ENCODE measurements at places on chromosomes 1 and 21.

GRCh38 chr1:48652334-48652733 lies 124.4 kb downstream of the BEND5 start:
- no peak for DNase-seq

GRCh38 chr1:174871886-174872285 lies 127.9 kb upstream of the CACYBP start:
- no peak for DNase-seq

DNA sequence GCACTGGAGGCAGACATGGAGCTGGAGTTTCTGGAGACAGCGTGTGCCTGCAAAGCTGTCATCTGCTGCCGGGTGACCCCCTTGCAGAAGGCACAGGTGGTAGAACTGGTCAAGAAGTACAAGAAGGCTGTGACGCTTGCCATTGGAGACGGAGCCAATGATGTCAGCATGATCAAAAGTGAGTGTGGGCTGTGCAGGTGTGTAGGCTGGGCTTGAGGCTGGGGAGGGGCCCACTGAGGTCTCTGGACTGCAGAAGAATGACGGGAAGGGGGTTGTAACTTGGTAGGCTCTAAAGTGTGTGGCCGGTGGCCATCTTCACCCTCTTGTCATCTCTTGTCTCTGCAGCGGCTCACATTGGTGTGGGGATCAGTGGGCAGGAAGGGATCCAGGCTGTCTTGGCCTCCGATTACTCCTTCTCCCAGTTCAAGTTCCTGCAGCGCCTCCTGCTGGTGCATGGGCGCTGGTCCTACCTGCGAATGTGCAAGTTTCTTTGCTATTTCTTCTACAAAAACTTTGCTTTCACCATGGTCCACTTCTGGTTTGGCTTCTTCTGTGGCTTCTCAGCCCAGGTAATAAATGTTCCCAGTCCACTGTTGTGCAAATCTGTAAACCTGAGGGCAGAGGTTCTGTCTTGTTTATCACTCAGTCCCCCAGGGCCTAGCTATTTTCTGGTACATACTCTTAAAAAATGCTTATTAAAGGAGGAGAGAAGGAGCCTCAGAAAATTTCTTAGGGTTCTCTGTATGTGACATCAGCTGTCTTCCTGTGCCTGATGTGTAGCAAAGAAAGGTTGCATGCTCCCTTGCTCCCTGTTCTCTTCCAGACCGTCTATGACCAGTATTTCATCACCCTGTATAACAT lies 19.9 kb downstream of the ATP8B2 start:
- no peak for DNase-seq

DNA sequence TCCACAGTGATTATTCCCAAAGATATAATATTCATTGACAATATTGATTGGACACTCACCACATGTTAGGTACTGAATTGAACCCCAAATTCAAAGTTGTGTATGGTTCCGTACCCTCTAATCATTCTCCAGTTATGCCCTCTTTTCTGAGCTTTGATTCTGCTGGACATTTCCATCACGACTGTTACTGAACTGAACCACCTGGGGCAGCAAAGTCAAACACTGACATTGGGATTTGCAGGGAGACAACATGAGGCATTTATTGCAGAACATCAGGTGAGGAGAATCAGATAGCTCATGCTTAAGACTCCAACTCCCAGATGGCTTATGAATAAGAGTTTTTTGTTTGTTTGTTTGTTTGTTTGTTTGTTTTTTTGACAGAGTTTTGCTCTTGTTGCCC lies 420.9 kb downstream of the DISC1 start:
- no peak for DNase-seq

- peak; percentile 58 for DNase-seq
These were observed 40.4 kb downstream of the HUNK start for GRCh38 chr21:31913182-31913608.

DNA sequence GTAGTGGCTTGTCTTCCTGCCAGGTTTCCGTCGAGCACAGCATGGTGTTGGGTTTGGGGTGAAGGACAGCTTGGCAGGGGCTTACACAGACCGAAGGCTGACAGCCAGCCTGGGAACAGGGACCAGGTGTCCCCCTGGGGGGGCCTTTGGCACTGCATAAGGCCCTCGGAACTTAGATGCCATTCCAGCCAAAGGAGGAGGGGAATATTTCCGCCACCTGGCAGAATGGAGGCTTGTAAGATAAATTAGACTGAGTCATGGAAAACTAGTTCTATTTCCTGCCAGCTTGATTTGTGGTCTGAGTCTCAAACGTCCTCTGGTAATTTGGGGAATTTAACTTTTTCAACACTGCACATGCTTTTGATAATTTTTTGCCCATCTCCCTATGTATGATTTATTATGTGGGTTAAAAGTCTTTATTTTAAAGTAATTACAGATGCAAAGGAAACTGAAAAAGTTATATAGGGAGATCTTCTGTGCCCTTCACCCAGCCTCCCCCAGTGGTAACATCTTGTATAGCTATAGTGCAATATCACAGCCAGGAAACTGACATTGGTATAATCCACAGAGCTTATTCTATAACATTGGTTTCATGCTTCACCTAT lies 11.5 kb upstream of the TMEM51 start:
- DNase-seq = no peak

DNA sequence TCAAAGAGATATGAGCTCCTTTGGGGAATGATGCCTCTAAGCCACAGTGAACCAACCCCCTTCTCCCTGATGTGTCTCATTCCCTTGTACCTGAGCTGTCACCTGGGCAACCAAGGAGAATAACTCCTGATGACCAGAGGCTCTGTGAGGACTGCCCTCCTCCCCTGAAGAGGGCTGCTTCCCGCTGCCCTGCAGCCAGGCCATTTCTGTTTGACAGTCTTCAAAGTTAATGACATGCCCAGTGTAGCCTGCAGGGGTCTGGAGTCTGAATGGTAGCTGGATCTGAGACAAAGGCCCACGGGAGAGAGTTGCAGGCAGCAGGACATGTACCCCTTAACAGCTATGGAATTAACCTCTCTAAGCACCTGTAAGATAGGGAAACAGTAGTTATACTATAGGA lies 3.4 kb upstream of the SLFNL1 start:
- DNase-seq = peak; percentile 65

Measured in islet precursor cell (in vitro differentiated cells).